T-helper 1 cell (primary cell): ENCODE measurements at places on chromosomes 6 and 20.

GRCh38 chr6:122289762-122290539, 109.5 kb upstream of the HSF2 start:
- DNase-seq, result no peak

- no peak for DNase-seq
Observed at GRCh38 chr6:146433881-146434731, 109.5 kb upstream of the RAB32 start.

DNA sequence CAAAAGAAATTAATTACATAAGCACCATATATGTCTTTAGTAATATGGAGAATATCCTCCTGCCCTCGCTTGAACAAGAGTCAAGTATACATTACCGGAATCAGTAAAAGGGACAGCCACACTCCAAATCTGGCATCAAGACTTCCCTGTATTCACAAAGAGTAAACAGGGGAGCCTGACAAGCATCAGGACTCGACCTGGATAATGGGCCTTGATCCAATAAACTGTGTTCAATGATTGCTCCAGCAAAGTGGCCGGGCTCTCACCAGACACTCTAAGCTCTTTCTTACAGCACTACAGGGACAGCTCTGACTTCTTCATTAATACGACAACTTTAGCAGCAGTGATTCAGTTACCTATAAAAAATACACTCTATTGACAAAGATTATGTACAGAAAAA, 307.9 kb upstream of the POU3F2 start:
- no peak for DNase-seq

DNA sequence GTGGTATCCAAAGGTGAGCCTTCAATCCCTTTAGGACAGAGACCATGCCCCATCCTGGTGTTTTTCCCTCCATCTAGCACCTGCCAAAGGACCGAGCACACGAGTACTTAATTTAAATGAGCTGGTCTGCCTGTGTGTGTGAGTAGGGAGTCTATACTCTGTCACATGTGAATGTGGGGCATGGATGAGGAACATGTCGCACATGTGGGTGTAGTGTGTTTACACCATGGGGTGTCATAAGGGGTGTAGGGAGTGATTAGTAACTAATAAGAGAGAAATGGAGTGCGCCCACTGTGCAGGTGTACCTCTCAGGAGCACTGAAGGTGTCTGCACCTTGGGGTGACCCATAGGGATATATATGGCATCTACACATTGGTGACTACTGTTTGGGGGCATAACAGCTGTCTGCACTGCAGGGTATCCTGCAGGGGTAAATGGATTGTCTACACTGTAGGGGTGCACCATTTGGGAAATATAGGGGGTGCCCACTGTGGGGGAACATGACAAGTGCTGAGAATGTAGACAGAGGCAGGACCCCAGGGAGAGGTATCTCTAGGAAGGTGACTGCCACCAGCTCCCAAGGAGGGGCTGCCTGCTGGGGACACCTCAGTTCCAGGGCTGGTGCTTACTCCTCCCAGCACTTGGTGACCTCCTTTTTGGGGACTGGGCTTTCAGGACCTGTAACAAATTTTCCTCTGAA, 53.5 kb downstream of the EBF4 start:
- no peak for DNase-seq

DNA sequence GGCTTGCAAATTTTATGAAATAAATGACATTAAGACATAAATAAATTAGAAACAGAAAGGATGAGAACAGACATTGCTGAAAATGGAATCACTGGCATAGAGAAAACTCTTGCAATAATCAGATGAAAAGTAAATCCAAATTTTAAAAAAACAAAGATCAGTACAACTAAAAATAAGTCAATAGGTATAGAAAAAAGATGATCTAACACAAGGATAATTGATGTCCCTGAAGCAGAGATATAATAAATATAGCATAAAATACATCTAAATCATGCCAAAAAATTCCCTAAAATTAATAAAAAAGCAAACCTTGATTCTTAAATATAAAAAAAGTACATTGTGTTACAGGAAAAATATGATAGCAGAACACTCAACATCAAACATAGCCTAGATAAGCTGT, 379.6 kb downstream of the SYNE1 start:
- no peak for DNase-seq

DNA sequence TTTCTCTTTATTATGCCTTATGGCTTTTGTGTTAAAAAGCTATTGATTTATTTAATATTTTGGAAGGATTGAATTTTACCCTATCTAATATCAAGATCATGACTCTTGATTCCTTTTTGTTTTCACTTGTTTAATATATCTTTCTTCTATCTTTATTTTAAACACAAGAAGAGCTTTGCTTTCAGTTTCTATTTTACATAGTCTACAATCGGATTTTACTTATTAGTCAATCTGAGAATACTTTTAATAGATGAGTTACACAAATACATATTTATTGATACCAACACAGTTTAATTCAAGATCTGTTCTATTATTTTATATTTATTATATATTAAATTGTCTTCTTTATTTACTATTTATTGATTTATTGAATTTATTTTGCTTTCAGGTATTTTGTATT, 218.8 kb downstream of the ESR1 start:
- no peak for DNase-seq
